Astrocyte of the spinal cord (primary cell): ENCODE measurements at places on chromosomes 11 and 22.

- DNase-seq, result peak; percentile 13
Measured at GRCh38 chr22:46367707-46368191, 32.2 kb downstream of the TRMU start.

DNA sequence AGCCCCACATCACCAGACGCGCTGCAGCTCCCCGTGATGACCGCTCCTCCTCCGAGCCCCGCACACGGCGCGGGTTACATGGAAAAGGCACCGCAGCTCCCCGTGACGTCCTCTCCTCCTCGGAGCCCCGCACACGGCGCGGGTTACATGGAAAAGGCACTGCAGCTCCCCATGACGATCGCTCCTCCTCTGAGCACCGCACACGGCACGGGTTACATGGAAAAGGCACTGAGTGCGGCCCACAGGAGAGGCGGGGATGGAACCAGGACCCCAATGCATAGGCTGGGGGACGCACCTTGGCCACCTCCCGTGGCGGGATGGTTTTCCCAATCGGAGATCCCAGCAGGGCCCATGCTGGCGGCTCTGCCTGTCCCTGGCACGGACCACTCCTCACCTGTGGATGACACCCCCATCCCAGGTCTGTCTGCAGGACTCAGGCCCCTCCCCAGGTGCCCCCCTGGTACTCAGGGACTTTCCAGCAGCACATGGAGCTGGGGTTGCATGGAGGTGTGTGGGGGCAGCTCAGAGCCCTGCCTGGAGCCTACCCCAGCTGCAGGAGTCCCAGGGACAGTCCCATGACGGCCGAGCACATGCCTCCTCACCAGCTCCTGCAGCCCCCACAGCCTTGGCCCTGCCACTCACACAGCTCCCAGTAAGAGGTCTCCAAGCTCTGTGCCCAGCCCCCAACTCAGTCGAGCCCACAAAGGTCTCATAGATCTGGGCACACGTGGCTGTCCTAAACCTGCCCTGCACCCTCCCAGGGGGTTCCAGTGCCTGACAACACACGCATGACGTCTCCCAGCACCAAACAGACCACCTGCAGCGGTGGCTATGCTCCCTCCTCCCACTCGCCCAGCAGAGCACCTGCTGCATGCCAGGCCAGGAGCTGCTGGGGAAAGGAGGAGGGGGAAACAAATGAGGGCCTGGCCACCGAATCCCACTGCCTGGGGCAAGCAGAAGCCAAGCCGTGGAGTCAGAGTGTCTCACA lies 166.6 kb downstream of the BRD1 start:
- no peak for DNase-seq

GRCh38 chr11:97087419-97087818 lies 697.6 kb downstream of the JRKL start:
- DNase-seq, result no peak

DNA sequence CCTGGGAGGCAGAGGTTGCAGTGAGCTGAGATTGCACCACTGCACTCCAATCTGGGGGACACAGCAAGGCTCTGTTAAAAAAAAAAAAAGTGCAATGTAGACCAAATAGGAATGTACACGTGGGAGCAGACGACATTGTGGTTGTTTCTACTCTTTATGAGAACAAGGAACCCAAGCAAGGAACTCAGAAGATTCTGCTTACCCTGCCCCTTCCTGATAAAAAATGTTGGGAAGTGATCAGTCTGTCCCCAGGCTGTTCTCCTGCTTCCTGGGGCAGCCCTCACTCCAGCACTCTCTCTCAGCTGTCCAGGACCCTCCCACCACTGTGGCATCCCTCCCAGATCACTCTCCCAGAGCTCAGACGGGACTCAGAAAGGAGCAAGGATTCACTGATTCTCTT lies 31.8 kb downstream of the SLCO2B1 start:
- DNase-seq, result no peak
